ENCODE measurements at places on chromosomes 3 and 15.

GRCh38 chr3:195103623-195104022 is 167.3 kb downstream of the XXYLT1 start:
- no peak for DNase-seq

- no peak for DNase-seq
These were observed 137.9 kb downstream of the ADAMTS9 start for GRCh38 chr3:64549869-64550268.

GRCh38 chr3:114941626-114942309 is 205.3 kb downstream of the ZBTB20 start:
- DNase-seq, result no peak

DNA sequence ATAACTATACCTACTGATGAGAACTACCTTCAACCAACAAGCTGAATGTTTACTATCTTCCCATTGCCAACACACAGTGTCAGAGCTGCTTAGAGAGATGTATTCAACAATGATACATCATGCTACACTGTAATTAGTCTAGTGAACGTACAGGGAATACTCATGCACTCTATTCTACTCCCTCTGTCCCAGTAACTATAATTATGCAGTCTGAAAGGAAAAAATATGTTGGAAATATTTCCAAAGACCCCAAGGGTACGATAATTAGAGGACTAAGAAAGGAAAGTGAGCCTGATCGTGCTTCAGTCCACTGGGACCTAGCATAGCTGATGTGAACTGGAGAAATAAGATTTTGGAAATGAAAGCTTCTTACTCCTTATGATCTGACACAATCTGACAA is 36.9 kb upstream of the FSIP1 start:
- DNase-seq, result no peak

- DNase-seq, result no peak
These were observed 55.3 kb upstream of the VGLL4 start for GRCh38 chr3:11699083-11699427.

GRCh38 chr15:39665629-39666250 is 84.9 kb downstream of the THBS1 start:
- no peak for DNase-seq

GRCh38 chr15:94198633-94199032 is 32.7 kb upstream of the MCTP2 start:
- DNase-seq, result no peak

GRCh38 chr3:107670986-107671385 is 148.2 kb downstream of the BBX start:
- no peak for DNase-seq

- DNase-seq, result no peak
These were observed 1.0 kb upstream of the ZNF620 start for GRCh38 chr3:40504636-40505430.

- DNase-seq, result no peak
These were observed 42.3 kb upstream of the LIMD1 start for GRCh38 chr3:45552031-45552793.

DNA sequence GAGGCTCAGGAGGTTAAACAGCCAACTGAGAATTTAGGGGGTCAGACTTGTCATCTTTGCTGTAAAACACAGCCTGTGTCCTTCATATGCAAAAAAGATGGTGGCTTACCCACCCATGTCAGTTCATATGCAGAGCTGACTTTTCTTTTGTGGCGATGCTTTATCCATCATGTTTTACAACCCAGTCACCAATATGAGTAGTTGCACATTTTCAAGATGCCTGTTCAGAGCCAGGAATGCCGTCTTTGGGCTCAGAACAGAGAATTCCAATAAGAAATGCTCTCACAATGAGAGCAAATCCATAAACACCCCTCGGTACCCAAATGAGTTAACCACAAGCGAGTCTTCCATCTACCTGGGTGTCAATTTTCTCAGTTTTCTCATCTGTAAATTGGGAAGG is 83.6 kb downstream of the TIGIT start:
- DNase-seq, result no peak

DNA sequence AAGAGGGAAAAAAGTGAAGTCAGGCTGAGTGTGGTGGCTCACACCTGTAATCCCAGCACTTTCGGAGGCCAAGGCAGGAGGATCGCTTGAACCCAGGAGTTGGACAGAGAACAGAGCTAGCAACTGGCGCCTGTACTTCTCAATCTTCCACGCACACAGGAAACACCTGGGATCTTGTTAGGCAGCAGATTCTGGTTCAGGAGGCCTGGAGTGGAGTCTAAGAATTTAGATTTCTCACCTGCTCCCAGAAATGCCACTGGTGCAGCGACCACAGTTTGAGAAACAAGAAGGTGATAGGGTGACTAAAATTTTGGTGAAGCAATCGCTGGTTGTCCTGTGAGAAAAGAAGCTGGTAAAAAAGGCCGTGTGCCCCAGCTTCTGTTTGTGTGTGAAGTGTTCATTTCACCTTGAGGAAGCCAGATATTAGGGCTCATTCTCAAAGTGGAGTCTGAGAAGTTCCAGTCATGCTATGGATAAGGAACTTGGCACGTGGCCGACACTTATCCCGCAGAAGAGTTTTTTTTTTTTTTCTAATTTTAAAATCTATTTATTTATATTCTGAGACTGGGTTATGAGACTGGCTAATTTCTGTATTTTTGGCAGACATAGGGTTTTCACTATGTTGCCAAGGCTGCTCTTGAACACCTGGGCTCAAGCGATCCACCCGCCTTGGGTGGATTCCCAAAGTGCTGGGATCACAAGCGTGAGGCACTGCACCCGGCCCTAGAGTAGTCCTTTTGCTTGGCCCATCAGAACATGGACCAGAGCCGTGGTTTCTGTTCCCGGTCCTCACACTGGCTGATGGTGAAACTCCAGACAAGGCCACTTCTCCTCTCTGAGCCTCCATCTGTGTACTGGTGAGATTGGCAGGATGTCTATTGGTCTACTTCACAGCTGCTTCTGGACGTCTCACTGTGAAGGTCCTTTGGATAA is 324.6 kb upstream of the PROK2 start:
- no peak for DNase-seq

DNA sequence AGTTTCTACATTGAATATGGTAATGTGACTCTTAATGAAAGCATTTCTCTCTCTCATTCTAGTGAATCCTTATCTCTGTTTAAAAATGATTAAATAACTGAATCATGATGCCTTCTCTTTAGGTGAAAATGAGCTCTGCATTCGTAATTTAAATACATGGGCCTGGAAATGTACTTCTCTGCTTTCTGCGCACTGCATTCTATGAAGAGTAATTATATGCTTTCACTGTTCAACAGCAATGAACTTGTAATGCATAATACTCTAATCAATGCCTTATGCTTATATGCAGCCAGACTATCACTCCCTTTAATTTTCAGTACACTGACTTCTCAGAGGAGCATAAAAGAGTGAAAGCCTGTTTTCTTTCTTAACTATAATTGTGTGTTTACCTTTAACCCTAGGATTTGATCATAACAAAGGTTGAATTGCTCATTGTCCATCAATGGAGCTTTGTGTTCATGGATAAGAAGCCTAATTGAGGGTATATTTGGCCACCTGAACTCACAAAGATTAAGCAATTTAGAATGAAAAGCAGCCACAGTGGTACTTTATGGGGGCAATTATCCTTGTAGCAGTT is 330.8 kb upstream of the PDZRN3 start:
- no peak for DNase-seq

DNA sequence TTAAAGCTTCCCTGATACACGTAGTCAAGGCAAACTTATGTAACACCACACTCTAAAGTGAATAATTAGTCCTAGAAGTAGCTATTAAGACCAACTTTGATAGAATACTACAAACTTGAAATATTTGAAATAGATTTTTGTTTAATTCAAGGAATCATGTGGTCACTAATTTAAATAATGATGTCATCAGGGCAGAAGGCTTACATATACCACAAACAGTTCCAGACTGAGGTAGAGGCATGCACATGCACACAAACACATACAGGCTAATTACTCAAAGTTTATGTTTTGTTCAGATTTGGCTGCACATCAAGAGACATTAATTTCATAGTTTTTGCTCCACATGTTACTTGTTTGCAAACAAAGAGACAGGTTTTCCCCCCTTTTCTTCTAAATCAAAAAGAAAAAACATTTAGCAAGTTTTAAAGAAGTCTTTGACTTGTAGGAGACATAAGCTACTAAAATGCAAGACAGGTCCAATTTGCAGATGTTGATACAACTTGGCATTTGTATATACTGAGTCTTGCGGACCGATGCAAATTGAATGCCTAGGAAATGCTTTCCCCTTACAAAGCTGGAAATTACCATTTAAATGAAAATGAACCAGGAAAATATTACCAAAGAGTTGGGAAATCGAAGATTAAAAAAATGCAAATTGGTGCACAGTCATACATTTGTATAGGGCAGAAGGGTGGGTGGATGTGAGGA is 594.8 kb downstream of the MAGI1 start:
- no peak for DNase-seq

- no peak for DNase-seq
These were observed 43.7 kb upstream of the NDUFB4 start for GRCh38 chr3:120552184-120553172.

- no peak for DNase-seq
These were observed 8.9 kb downstream of the ADCY5 start for GRCh38 chr3:123439806-123440580.

- DNase-seq, result no peak
These were observed 7.1 kb downstream of the CD200R1 start for GRCh38 chr3:112967828-112968227.

GRCh38 chr15:39869858-39870515 is 50.1 kb downstream of the GPR176 start:
- DNase-seq, result no peak

DNA sequence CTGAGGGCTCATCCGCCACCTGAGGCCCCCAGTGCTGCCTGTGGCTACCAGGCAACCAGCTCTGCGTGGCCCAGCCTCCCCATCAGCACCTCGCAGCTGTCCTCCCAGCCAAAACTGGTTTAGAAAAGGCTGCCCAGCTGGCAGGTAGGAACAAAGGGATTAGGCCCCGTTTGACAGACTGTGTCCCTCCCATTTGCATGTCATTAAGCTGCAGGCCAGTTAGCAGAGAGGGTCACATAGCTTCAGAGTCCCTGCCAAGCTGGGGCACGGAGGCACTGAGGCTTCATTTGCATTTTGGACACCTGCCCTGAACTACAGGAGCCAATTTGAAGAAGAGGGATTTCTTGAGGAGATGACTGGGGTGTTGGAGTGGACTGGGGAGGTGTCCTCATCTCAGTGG is 177.9 kb downstream of the TLE3 start:
- no peak for DNase-seq

DNA sequence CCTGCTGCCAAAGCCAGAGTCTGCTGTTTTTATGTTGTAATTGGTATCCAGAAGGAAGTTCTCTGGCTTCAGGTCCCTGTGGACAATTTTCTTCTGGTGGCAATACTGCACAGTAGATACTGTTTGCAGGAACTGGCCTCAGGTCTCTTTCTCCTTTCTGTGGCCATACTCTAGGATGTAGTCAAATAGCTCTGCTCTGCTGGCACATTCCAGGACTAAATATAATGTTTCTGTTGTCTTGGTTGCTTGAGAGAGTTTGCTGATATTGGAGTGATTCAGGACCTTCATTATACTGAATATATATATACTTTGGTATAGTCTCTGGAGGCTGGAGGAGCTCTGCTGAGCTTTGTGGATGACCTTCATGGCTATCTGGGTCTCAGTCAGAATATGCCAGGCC is 23.1 kb downstream of the RAB7A start:
- no peak for DNase-seq

DNA sequence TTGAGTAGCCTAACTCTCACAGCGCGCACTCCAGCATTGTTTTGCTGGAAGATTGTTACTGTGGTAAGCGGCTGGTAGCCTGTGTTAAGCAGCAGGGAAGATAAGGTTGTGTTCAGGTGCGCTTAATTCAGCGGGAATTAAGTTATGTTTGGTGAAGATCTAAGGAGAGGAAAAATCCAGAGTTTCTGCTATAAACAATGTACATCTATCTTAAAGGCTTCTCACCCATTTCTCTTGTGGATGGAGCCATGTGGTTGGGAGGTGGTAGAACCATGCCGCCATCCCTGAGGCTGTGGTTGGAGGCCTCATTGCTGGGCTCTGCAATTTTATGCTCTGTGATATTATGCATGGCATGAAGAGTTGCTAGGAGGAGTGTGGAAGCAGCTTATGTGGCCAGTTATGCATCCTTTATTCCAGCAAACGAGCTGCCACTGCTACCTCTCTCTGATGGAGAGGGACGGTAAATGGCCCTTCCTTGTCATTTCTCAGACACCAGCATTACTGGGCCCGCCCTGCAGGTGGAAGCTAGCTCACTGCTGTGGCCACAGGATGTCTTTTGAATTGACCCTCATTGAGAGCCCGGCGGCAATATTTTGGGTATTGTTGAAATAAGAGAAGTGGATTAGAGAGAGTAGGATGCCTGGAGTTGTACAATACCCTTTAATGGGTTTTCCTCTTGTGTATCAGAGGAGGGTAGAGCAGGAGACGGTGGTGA is 1.3 kb downstream of the MINAR1 start:
- DNase-seq, result no peak

- DNase-seq, result no peak
These were observed 2.0 kb downstream of the B2M start for GRCh38 chr15:44713006-44713966.

DNA sequence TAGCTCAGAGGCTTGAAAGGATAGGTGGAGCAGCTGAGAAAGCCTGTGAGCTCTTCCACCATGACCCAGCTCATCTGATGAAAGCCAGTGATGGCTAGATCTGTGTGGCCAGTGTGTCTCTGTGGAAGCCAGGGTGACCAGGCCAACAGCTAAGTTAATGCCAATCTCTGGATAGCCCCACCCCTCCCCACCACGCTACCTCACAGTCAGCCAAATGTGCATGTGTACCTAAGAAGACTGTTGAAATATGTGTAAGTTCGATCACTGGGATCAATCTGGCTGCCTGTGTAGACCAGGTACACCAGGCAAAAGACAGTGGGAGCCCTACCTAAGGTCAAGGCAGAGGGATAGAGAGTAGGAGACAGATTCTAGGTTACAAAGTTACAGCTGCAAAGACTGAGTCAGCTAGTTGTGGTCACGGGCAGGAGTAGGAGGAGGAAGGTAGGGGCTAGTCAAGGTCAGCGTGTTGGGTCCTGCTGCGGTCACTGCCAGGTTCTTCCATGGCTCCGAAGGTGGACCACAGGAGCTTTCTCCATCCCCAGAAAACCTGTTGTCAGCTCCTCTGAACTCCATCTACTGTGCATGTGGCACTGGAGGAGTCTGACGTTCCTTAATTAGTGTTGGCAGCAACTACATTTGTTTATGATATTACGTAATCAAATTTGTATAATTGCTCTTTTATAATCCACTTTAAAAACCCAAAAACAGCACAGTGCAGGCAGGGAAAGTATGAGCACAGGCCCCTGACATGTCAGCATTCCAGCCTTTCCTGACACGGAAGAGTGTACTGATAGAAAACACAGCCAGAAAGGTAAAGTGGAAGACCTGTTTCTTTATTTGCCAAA is 318.0 kb downstream of the CLSTN2 start:
- no peak for DNase-seq

DNA sequence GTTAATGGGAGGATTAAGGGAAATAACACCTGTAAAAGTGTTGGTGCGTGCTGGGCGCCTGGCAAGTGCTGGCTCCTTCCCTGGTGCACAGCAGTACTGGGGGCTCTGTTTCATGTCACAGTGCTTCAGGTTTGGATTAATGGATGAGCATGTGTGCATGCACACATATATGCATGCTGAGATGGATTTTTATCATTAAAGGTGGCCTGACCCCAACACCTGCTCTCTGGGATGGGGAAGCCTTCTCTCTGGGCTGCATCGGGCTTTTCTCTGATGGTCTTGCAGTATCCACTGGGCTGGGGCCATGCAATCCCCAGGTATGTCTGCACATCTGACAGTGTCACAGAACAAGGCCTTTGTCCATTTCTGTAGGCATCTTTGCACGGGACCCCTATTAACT is 127.5 kb upstream of the PLXNA1 start:
- DNase-seq, result no peak
